ENCODE measurements at places on chromosomes 12 and 14.

GRCh38 chr14:61652526-61653262 lies 42.6 kb upstream of the HIF1A start:
- no peak for DNase-seq

- DNase-seq = no peak
Measured at GRCh38 chr12:81395431-81395830, 317.6 kb downstream of the ACSS3 start.

GRCh38 chr14:53004976-53005375 lies 54.1 kb upstream of the FERMT2 start:
- DNase-seq = no peak

DNA sequence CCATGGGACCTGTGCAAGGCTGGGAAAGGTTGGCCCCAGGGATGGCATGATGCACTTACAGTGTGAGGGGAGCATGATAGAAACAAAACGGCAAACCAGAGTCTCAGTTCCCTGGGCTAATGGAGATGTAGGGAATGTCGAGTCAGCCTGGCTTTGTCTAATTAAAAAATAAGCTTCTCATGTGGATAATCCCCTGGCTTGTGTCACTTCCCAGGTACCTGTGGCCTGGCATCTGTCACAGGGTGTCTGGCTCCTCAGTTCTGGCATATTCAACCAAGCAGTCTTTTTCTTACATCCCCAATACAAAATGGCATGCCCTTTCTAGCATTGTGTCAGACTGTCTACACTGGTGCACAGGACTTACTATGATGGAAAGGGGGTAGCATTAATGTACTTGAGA lies 261.4 kb downstream of the GRIN2B start:
- DNase-seq = no peak

DNA sequence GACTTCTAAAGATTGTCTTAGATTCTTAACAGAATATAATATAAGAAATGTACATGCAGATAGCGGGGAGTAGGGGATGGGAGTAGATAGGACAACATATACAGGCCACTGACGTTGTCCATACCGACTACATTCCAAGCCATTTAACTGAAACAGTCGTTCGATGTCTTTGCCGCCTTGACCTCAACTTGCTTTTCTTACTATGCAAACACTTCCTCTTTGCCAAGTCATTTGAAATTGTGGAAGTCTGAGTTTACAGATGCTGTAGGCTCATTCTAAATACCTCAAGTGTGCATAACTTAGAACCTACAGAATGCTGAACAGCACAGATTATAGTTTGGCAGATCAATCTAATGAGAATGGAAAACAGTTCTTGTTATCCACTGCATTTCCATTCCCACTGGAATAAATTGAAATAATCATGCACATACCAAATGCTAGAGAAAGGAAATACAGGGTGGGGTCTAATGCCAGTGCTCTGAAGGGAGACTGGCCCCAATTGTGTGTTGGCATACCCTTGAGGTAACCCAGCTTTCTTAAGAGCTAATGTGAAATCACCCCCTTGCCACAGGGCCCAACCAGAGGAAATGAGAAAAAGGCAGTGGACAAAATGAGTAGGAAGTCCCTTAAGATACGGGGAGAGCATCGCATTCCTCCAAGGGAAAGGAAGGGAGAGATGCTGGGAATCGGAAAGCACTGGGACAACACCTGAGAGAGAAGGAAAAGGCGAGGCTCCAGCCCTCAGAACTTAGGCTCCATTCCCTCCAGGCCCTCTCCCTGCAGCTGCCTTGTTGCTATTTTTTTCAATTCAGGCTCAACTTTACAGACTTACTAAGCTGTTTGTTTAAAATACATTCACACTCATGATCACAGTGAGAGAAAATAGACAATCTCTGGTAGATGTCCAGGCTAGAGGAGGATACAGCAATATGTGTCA lies 380.9 kb upstream of the TMTC1 start:
- DNase-seq = no peak

DNA sequence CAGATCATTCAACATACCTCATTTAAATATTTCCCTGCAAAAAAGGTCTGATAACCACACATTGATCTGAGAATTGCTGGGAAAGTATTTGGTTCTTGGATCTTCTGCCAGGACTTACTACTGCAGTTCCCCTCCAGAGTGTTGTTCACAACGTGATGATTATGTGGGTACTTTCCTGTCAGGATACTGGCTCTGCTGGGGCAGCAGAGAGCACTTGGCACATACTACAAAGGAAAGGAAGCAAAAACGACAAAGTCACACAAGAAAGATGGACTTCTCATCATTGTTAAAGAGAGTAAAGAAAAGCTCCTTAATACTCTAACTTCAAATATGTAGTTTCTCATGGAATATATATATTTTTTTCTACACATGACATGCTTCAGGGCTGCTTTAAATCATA lies 11.5 kb downstream of the GNS start:
- DNase-seq = no peak

DNA sequence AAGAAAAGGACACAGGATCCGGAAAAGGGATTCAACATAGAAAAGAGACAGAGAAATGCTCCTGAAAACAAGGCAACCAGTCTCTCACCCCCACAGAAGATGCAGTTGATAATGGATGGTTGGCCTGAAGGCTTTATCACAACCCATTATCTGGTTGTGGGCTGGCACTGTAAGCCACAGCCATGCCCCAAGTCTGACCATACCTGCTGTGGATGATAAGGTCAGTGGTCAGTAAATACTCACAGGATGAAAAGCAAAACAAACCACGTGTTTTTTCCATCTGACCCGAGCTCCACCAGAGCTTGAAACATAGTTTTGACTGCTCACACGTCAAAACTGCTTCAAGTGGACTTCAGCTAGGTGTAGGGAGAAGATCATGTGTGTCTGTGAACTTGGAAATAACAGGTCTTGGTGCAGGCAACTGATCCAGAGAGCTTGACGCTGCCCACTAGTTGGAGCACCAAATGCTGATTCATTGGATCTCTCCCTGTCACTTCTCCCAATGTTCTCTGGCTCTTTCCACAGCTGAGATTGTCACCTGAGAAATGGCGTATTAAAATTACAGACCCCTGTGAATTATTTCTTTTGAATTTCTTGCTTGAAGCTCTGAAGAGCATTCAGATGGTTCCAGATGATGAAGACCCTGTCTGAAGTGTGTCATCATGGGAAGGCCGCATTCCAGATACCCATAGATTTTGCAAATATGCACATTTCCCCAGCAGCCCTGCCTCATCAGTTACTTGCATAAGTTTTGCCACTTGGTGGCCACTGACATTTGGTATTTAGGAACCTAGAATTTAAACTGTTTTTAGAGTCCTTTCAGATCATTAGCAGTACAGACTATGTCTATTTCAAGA lies 8.5 kb downstream of the TMEM233 start:
- no peak for DNase-seq

GRCh38 chr14:75559451-75560222 lies 18.8 kb upstream of the FLVCR2 start:
- DNase-seq = no peak

DNA sequence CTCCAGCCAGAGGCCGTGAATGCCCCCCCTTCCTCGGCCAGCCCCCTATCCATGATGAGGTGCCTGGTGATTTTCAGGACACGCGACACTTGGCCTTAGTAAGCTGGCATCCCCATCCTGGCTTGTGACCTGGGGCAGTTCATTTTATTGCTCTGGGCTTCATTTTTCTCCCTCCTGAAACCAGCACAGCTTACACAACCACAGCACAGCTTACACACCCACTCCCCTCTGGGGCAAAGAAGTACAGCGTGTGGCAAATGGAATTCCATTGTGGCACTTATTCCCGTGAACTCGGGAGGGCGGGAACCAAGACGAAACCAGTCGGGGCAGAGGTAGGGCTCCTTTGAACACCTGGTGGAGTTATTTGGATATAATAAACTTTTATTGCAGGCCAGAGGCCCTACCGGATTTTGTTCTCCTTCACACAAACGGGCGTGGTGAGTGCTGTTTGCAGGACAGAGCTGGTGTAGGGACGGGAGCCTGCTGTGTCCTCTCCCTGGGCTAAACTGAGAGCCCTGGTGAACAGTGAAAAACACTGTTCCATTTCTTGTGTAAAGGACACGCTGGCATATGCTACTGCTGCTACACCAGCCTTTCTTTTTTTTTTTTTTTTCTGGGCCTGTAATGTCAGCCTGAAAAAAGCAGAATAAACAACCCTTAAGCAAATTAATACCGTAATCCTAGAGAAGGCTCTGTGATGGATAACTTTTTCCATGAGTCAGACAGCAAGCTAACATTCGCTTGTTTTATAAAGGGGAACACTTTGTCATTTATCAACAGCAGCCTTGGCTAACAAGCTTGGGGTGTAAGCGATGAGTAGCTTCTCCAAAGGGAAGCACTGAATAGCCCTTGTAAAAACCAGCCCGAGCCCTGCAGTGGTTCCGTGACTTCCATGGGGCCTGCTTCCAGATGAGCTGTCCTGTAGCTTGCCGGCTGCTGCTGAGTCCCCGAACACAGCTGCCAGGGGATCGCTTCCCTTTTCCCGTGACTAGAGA lies 29.3 kb downstream of the CD9 start:
- peak; percentile 58 for DNase-seq

DNA sequence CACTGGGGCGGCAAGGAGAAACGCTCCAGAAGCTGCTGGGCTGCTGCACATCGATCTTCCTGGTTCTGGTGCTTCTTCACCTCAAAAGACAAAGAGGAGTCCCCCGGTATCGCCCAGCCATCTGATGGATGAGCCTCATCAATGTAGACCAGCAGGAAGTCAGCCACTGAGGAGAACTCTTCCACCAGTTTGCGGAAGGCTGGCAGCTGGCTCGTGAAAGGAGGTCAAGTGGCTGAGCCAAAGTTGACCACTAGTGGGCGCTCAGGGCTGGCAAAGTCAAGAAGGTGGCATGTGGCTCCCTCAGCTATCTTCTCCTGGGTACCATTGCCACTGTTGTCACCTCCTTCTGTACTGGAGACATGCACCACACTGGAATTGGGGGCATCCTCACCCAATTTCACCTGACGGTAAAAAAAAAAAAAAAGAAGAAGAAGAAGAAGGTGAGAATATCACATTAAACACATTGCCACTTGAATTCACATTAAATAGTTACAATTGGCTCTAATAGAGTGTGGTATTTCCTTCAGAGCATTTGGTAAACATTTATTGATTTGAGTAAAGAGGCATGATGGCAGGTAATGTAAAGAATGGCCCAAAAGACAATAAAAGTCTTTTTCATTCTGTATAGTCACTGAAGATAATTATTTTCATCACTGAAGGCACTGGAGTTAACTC lies 8.3 kb downstream of the DIO2 start:
- no peak for DNase-seq

DNA sequence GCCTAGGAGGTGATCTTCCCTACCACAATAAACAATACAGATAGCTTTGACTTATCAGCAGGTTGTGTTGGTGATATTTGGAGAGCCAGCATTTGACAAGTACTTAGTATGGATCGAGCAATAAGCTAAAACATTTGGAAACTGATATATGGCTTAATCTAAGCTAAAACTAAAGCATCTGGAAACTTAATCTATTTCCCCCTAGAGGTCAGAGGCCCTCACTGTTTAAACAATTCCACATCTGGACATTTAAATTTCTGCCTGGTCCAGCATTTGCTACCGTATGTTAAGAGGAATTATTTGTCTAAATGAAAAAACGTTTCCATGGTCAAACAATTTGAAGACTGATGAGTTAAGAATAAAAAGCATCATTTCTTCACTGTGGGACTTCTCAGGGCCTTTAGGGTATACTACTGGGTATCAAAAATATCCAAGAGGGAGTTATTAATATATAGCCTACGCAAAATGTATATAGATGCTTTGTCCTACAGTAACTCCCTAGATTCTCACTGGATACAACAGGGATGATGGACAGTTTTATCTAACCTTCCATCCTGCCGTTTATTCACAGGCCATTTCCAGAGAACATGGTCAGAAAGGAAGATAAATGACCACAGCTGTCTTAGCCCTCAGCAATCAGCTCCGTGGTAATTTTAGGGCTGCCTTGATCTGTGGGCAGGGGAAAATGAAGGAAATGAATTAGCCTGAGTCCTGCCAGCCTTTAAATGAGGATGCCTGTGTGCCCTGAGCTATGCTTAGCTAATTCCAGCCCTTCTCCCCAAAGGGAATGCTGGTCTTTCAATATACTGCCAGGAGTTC lies 135.4 kb upstream of the NUDT4 start:
- peak; percentile 43 for DNase-seq

DNA sequence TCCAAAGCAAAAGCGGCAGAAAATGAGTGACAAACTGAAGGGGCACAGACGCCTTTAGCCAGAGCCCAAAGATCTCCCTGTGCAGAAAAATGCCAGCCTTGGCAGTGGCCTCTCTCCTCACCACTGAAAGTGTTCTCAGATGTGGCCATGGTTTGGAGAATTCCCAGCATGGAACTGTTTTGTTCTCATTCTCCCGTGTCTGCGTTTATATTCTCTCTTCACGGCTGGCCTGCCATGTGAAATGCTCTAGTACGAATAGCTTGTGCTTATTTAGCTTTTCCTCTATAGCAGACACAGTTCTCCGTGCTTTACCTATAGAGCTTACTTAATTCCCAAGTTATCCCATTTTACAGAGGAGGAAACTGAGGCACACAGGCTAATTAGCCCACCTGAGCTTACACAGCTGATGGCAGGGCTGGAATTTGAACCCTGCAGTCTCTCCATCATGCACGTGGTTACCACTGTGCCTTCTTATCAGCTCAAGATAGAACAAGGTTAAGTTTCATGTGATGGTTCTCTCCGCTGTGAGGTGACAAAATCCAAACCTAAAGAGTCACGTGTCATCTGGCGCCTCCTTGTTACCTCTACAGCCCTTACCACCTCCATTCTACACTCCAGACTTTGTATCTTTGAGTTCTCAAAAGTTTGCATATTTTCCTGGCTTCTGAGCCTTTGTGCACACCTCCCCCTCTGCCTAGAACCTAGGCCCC lies 141.6 kb downstream of the GCH1 start:
- no peak for DNase-seq

DNA sequence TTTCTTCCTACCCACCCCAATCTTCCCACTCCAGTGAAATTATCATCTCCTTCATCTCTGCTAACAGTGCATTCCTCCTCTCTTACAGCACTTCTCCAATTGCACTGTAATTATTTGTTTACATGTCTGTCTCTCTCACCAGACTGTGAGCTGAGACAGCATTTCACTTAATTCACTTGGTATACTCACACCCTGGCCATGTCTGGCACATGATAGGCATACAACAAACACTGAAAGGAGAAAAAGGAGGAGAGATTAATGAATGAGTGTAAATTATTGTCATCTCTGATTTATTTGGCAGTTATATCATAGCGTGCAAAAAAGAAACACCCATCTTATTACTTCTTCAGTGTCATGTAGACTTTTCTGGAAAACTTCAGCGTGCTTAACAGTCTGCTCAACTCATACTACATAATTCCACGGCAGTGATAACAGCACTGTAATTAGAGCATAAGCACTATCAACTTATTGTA lies 452.3 kb downstream of the ADAMTS20 start:
- no peak for DNase-seq

- DNase-seq = no peak
Measured at GRCh38 chr12:82803201-82803600, 116.5 kb downstream of the TMTC2 start.

All from HFF-Myc (cell line).